ENCODE measurements at places on chromosomes 5 and 9.

DNA sequence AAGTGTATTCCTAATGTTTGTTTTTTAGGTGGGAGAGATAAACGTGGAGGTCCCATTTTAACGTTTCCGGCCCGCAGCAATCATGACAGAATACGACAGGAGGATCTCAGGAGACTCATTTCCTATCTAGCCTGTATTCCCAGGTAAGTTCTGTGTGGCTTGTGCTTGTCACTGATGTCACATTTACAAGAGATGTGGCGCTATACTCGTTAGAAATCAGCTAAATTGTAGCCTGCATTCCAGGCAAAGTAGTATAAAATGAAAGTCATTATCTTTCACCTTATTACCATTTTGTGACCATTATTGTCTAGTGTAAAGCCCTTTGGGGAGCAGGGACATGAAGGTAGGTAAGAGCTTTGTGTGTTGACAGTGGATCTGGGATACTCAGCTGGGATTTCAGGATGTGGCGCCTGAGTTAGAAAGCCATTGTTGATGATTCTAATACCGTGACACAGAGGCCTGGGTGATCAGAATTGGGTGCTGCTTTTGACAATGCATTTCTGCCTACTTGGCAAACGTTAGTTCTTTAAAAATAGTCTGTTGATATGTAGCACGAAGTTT, 137.2 kb downstream of the TRIO start:
- no peak for DNase-seq

DNA sequence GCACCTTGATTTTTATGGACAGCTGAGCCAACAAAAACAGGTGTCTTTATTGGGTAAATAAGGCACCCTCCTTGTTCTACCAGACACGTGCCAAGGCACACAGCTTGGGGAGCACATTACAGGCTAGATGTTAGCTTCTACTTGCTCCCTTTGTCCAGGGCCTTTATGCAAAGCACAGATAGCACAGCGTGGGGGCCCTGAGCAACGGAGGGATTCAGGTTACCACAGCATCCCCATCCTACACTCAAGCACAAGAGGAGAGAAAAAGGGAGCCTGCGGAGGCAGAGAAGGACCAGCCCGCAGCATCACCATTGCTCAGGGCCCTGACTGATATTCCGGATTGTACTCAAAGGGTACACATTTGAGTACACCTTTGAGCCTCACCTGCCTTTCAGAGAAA, 181.7 kb upstream of the KIF2A start:
- no peak for DNase-seq

DNA sequence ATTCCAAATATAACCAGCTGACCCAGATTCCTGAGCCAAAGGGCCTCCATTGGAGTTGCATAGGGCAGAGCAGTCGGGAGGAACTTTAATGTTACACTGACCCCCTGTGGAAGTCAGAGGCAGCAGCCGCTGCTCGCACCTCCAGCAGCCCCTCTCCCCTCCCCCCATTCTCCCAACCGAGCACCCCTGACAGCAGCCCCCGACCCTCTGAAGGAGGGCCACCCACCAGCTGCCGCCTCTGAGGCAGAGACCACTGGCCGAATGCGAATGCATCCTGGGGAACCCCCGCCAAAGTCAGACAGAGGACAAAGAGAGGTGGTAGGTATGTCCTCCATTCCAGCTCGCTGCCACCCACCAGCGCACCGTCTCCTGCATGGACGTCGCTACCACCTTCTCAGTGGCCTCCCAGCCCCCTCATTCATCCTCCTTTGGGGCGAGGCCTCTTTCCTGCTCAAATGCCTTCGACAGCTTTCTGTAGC, 231.0 kb downstream of the CDK5RAP2 start:
- peak; percentile 13 for DNase-seq

DNA sequence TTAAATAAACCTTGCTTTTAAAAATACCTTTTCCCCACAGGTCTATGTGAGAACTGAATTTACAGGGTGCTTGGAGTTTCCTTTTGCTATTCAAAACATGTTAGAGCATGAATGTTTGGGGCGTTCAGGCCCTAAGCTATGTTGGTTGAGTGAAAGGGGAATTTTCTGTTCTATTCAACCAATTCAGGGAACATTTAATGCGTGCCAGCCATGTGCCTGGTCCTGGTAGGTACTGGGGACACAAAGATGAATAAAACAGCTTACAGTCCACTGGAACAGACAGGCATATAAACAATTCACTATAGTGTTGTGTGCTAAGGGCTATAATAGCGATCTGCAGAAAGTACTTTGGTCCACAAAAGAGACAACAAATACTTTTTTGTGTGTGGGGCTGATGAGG, 108.5 kb downstream of the ZSWIM6 start:
- no peak for DNase-seq

DNA sequence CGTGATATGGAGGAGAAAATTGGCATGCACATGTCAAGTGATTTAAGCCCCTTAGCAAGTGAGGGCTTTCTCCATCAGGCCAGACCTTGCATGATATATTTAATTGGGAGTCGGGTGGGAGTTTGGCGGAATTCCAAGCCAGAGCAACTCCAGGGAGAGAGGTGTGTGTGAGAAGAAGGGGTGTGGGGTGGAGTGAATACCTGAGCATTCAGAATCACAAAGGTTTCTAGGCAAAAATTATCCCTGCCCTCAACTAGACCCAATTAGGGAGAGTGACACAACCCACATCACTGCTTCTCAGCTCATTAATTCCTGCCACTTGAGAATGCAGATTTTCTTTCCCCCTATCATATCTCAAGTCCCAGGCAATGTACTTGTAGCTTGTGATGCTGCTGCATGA, 279.7 kb upstream of the TUT7 start:
- no peak for DNase-seq

GRCh38 chr5:40404613-40405012, 275.1 kb upstream of the PTGER4 start:
- DNase-seq, result no peak

GRCh38 chr9:114742947-114743346, 61.0 kb upstream of the TEX48 start:
- no peak for DNase-seq

DNA sequence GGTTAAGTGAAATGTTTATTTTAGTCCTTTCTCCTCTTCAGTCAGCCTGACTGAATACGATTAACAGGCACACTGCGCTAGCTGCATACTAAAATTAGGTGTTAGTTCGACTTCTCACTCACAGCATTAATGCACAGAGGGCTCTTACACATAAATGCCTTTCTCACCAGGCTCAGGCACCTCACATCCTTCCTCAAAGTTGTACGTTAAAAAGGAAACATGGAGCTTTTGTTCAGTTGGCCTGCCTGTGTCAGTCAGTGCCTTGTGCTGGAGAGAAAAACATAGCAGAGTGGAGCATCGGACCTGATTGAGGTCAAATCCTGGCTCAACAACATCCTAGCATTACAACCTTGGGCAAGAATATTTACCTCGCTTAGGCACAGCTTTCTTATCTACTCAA, 236.0 kb upstream of the ZNF462 start:
- DNase-seq, result no peak

GRCh38 chr9:120791161-120791560, 2.1 kb downstream of the FBXW2 start:
- no peak for DNase-seq

- no peak for DNase-seq
These were observed 96.2 kb upstream of the ARAP3 start for GRCh38 chr5:141778206-141778605.

DNA sequence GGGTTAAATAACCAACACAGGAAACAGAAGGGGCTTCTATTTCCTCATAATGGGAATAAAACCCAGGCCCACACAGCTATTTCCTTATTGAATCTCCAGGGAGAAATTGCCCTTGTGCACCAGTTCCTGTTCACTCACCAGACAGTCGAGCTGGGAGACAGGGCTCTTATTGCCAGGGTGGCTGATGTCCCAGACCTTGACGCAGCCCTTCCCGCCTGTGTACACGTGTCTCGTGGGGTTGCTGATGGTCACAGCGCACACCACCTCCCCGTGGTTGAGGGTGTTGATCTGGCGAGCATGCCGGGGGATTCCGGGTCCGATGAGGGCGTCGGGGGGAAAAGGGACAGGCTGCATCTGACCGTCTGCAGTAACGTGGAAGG, 96.5 kb downstream of the TLE1 start:
- DNase-seq, result no peak

DNA sequence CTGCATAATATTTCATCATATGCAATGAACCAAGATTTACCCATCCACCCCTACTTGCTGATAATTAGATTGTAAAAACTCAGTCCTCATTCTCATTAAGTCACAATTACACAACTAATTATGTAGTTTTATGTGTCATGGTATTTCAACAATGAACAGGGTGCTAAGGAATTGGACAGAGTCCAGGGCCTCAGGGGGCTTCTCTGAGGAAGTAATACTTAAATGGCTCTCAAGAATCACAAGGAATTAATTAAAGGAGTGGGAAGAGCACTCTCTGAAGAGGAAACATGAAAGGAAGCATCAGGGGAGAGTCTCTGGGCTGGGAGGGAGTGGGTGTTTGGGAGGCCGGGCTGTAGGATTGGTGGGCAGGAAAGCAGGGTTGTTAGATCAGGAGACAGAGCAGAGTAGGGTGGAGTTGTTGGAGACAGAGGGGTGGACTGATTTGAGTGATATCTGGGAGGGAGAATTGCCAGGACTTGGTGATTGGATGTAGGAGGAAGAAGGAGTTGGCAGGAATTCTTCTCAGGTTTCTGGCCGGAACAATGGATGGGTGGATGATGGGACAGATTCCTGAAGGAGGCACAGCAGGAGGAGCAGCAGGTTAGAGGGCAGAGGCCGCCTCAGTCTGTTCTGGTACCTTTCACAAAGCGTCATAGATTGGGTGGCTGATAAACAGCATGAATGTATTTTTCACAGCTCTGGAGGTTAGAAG, 23.0 kb upstream of the NSG2 start:
- DNase-seq, result no peak

DNA sequence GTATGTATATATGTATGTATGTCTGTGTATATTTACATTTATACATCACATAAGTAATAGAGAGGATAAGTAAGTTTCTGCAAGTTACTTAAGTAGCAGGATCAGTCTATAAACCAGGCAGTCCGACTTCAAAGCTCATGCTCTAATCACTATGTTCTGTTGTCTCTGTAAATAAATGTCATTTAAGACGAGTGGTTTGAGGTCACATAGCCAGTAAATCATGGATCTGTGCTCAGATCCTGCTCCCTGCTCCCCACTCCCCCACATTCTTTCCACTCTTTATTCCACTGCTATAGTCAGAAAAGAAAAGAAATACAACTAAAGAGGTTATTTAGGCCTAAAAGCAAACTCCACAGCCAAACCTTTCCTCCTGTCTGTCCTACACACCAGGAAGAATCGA, 90.4 kb downstream of the SERINC5 start:
- DNase-seq, result no peak

- DNase-seq, result no peak
These were observed 24.7 kb downstream of the SLC6A3 start for GRCh38 chr5:1420211-1421195.

DNA sequence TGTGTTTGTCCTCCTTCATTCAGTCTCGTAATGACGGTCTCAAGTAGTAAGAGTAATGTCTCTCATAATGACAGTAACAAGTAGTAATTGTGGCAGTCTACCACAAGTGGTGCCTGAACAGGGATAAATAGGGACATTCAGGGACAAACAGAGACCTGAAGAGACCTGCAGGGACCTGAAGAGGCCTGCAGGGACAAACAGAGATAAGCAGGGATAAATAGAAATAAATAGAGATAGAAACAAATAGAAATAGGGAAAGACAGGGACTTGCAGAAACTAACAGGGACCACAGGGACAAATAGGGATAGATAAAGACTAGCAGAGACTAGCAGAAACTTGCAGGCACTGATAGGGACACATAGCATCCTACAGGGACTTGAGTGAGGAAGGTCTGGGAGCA, 7.9 kb downstream of the UGT3A2 start:
- no peak for DNase-seq

GRCh38 chr9:19233344-19233743, 2.9 kb downstream of the DENND4C start:
- no peak for DNase-seq

DNA sequence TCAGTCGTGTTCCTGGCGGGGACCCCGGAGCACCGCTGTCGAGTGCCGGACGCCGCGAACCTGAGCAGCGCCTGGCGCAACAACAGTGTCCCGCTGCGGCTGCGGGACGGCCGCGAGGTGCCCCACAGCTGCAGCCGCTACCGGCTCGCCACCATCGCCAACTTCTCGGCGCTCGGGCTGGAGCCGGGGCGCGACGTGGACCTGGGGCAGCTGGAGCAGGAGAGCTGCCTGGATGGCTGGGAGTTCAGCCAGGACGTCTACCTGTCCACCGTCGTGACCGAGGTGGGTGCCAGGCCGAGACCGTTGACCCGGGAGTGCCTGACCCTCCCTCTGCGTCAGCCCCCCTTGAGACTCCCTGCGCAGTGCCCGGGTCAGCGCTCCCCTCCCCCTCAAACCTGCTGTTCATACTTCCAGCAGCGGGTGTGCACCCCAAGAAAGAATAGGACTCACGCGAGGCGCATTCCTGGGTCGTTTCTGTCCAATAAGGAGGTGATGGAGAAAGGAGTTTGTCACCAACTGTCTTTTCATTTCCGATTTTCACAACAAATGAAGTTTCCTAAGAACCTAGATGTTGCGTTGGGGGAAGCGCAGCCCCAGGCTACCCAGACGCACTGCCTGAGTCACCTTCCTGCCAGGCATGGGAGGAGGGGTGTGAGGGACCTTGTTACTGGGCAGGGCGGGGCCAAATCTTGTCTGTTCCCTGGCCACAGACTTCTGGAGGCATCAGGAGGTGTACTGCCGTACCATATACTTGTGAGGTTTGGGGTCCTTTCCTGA, 722 bp downstream of the SLC22A4 start:
- no peak for DNase-seq

GRCh38 chr5:119031011-119031886, 39.6 kb upstream of the DMXL1 start:
- DNase-seq, result no peak

- DNase-seq, result no peak
These were observed 17.3 kb upstream of the LTC4S start for GRCh38 chr5:179776411-179776938.

GRCh38 chr5:141135718-141136266, 786 bp downstream of the PCDHB5 start:
- no peak for DNase-seq

GRCh38 chr9:79731171-79731890, 159.6 kb downstream of the TLE4 start:
- DNase-seq, result no peak

DNA sequence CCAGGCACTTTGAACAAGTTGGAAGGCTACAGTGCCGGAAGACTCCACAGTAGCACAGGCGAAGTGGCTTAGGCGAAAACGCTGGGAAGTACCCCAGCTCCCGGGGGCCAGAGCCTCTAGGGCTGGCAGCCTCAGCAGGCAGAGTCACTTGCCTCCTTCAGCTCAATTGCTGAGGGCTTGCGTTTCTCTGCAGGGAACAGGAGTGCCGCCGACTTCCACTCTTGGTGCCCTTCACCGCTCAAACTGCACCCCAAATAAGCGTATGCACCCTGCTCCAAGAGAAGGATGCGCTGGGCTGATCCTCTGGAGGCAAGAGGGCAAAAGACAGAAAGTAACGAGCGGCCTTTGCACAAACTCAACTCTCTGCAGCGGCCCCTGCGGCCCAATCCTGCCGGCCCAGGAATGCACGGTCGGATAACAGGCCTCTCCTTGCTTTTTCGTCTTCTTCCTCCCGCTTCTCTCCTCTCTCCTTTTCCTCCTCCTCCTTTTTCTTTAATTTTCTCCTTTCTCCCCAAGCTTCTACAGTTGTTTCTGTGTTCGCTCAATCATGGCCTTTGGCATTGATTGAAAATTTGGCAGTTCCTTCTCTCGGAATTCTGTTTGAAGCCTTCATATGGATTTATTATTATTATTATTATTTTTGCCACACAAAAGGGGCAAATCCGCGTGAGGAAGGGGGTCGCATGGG, 1.1 kb upstream of the S1PR3 start:
- no peak for DNase-seq

- no peak for DNase-seq
These were observed 30.4 kb downstream of the RANBP17 start for GRCh38 chr5:170892196-170892595.

- DNase-seq, result no peak
These were observed 912.9 kb upstream of the SEMA6A start for GRCh38 chr5:117487556-117487955.

Measured in NCI-H1930 (cell line).